ENCODE measurements at places on chromosomes 7 and 10.

DNA sequence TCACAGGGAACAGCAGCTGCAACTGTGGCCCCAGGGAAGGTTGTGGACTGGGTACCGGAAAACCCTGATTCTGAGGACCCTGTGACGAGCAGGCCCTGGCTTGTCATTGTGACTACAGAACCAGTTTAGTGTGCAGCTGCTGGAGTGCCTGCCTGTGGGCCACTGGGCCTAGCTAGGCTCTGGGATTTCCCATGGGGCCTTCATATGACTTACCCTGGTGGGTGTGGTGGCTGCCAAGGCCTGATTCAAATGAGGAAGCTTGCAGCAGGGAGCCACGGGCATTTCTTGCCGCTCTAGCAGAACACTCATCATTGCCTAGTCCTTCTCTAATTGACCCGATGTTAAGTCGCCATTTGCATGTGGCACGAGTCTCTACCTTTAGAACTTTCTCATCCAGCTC is 14.7 kb upstream of the CAMK2G start:
- peak; percentile 23 for DNase-seq

DNA sequence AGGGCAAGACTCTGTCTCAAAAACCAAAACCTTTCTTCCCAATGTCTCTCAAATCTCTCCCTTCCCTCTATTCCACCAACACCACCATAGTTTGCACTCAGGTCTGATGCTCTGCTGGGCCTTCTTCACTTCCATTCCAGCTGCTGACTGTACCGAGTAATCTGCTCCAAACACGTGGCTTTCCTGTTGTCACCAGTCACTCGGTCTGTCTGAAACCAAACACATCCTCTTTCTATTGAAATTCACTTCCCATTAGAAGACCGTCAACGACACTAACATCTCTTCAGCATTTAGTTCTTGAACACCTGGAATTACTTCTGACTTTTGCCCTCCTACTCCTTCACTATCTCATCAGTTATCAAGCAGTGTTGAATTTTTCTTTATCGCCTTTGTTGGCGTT is 4.7 kb upstream of the NRF1 start:
- no peak for DNase-seq

- DNase-seq, result no peak
Measured at GRCh38 chr10:103673606-103674005, 180.1 kb downstream of the NEURL1 start.

DNA sequence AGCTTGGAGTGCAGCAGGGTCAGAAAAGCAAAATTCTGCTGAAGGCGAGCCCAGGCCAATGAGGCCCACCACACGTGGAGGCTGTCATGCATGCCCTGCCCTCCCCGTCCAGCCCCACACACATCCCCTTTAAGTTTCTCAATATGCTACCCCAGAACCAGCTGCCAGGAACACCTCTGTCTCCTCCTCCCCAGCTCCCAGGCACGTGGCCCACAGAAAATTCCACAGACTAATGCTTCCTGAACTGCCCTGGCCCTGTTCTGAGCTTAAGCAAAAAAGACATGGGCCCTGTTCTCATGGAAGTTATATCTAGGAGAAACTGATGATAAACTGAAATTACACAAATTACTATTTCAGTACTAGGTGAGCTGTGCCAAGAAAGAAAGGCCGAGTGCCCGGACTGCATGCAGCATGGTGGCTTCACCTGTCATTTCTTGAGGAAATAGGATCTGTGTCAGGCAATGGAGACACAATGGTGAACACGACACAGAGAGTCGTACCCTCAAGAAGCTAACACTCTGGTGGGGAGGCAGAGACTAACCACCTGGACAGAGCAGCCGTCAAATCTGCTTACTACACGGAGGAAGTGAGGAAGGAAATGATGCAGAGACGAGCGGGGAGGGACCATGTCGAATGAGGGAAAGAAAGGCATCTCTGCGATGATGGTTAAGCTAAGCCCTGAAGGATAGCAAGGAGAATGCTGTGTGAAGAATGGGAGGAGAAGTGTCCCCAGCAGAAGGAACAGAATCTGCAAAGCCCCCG is 44.5 kb downstream of the PODXL start:
- DNase-seq, result no peak

GRCh38 chr10:43399320-43400310 is 9.4 kb downstream of the HNRNPF start:
- DNase-seq, result no peak

DNA sequence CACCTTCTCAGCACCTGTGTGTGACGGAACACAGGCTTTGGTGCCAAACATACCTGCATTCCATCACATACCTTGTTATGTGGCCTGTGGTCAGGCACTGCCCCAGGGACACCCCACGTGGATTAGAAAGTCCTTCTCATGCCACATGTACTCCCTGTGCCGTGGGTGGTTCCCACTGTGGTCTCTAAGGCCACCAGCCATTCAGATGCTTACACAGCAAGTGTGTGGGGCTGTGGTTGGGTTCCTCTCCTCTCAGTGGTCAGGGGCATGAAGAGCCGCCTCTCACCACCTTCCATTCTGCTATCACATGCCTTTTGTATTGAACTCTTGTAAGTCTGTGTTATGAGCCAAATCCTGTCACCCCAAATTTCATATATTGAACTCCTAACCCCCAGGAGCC is 85.1 kb upstream of the IGFBP3 start:
- no peak for DNase-seq
